ENCODE measurements at places on chromosomes 6 and 20.

GRCh38 chr6:103122766-103123601 lies 1729.5 kb downstream of the GRIK2 start:
- peak; percentile 18 for DNase-seq

DNA sequence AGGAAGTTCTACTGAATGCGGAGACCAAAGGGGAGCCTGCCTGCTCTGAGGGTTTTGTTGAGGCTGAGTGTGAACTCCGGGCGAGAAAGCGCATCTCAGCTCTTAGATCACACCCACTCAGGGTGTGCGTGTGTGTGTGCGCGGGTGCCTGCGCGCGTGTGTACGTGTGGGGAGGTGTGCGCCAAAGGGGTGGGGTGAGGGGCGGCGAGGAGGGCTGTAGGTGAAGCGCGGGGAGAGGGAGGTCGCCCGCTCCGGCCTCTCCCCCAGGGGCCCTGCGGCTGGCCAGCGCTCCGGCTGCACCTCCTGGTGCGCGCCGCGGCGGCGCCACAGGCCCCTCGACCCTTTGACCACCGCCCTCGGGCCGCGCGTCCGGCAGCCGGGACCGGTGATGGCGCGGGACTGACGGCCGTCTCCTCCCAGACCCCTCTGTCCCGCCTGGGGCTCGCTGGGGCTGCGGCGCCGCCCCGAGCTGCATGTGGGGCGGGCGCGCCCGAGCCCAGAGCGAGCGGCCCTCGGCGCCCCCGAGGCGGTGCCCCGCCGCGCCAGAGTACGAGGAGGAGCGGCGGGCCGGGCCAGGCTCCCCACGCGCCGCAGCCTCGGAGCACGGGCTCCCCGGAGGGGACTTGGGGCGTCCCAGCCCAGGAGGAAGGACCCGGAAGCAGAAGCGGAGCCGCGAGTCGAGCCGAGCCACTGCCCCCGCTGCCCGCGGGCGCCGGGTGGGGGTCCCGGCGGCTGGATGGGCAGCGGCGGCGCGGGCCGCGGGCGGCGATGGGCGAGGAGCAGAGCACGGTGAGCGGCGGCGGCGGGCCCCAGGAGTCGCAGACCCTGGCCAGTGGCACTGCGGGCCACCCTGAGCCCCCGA lies at the start of gene RNF217:
Gene RNF217 (plus strand): TSS at position 661 of the 862 bp plus-strand sequence. CDS start 108 bp downstream, at position 769.
- peak; percentile 57 for DNase-seq

DNA sequence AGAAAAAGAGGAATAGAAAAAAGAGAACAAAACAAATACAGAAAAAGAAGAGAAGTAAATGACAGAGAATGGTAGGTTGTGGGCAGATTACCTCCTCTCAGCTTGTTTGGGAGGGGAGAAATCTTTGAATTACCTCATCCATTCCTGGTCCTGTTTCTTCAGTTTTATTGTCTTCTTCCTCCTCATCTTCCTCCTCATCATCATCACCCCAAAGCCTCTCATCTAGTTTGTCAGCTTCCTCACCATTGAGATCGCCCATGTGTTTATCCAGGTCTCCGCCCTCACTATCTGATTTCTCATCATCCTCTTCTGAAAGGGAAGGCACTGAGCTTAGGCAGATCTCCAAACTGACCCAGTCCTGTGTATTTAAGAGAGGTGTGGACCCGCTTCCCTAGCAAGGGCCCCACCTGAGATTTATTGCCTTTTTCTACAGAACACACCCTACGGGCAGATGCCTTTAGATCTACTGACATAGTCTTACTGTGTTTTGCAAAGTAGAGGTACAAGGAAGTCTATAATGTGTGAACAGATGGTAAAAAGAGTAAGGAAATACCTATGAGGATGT lies 24.2 kb upstream of the LYRM2 start:
- no peak for DNase-seq

- DNase-seq, result no peak
These were observed 129.3 kb upstream of the TOP1 start for GRCh38 chr20:40899344-40899743.

- peak; percentile 84 for DNase-seq
These were observed 51.6 kb upstream of the FAM184A start for GRCh38 chr6:119129968-119130484.

DNA sequence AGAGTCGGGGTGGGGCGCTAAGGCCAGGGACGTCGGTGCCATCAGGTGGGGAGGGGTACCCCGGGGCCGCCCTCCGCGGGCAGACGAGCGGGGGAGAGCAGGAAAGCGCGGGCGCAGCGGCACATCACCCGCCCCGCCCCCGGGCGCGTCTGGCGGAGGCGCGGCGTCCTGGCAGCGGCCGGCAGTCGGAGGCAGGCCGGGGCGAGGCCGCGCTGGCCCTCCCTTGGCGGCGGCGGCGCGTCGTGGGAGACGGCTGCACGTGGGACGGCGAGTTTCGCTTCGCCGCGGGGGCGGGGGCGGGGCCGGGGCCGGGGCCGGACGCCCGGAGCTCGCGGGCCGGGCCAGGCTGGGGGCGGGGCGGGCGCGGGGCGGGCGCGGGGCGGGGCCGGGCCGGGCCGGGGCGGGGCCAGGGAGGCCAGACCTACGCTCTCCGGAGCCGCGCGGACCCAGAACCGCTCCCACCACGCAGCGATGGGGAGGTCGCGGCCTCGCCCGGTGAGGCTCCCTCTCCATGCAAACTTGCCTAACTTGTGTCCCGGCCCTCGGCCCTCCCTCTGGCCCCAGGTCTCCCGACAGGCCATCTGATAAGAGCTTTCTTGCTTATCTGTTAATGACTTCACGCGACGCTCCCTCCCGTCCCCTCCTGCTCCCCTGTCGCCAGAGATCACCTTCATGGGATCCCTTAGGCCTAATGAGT lies 12.5 kb downstream of the ITPR3 start:
- DNase-seq, result peak; percentile 56

DNA sequence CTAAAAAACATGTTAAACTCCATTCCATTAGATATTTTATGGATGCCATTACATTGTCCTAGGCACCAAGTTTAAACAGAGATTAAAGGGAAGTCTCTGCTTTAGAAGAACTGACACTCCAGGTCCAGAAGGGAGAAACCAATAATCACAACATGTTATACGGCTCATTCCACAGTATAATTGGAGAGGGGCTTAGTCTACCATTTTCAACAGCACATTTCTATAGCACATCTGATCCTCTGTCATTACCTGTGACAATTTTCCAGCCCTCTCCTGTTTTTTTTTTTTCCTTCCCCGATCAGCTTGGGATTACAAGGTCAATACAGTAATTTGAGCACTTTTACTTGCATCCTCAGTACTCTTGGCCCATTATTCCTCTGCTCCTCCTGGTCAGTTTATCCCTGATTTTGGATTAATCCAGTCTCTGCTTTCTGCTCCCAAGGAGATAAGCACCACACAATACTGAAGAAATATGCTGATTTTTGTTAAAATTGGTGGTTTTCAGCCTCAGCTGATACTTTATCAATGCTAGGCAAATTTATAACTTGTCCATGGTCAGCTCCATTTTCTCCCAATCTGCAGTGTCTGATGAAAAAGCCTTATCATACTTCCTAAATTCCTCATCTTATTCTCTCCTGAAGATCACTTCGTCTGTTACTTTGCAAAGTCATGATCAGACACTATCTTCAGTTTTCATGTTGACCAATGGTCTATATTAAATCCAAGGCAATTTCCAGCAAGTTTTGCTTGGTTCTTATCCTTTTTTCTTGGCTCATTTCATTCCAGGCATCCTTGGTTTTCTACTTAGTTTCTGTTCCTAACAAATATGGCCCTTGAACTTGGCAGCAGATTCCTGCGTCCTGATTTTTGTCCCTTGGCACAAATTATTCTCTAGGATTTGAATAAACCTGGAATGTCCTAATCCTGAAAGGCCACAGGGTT lies 30.8 kb upstream of the SYNCRIP start:
- peak; percentile 22 for DNase-seq

DNA sequence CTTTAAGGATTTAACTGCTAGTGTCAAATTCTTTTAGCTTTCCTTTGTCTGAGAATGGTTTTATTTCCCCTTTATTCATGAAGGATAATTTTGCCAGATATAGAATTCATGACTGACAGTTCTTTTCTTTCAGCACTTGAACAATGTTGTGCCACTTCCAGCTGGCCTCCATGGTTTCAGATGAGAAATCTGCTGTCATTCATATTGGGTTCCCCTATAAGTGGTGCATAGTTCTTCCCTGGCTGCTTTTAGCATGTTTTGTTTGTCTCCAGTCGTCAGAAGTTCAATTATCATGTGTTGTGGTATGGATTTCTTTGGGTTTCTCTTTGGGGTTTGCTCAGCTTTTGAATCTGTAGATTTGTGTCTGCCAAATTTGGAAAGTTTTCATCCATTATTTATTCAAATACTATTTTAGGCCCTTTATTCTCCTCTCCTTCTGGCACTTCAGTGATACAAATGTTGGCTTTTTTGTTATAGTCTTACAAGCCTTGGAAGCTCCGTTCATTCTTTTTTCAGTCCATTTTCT lies 76.3 kb upstream of the TGM3 start:
- no peak for DNase-seq

DNA sequence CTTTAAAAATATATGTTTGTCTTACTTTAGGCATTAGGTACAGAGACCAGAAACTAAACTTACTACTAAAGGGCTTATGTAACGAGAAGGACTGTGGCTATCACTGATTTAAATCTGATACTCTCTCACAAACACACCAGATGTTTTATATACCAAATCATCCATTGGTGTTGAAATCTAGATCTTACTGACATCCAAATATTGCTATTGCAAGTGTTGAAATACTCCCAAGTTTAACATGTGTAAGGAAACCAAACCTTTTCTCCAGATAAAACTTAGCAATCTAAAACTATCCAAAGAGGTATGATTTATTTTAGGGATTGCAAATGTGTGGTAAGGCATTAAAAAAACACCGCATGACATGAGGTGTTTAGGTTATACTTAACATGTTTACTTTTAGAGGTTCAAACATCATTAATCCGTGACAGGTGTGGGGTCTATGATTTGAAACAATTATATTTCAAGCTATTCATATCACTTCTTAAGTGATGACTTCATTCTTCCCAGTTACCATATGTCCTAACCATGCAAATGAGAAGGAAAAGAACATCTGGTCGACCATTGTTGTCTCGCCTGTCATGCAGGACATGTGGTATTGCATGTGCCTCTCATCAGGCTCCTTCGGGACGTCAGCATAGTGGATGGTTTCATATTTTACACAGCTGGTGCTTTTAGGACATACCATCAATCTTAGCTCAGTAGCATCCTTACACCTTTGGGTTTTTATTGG lies 168.3 kb upstream of the SPACA1 start:
- DNase-seq, result peak; percentile 40

GRCh38 chr6:168574075-168574698 lies 133.2 kb downstream of the SMOC2 start:
- no peak for DNase-seq

DNA sequence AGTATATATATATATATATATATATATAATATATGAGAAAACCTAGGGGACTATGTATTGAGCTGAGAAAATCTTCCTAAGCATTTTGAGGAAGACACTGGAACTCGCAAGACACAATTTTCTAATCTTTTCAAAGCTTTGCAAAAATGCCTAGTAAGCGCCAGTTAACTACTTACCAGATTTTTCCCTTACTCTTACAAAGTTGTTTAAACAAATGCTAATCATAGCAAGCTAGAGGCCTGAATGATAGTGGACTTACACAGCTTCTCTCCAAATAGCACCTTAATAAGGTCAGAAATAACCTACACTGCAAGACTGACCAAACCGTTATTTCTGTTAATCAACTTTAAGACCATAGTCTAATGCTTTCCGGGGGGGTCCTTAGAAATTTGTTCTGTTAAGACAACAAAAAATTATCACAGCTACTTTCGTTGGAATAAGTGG lies 56.1 kb upstream of the HFE start:
- DNase-seq, result peak; percentile 20

DNA sequence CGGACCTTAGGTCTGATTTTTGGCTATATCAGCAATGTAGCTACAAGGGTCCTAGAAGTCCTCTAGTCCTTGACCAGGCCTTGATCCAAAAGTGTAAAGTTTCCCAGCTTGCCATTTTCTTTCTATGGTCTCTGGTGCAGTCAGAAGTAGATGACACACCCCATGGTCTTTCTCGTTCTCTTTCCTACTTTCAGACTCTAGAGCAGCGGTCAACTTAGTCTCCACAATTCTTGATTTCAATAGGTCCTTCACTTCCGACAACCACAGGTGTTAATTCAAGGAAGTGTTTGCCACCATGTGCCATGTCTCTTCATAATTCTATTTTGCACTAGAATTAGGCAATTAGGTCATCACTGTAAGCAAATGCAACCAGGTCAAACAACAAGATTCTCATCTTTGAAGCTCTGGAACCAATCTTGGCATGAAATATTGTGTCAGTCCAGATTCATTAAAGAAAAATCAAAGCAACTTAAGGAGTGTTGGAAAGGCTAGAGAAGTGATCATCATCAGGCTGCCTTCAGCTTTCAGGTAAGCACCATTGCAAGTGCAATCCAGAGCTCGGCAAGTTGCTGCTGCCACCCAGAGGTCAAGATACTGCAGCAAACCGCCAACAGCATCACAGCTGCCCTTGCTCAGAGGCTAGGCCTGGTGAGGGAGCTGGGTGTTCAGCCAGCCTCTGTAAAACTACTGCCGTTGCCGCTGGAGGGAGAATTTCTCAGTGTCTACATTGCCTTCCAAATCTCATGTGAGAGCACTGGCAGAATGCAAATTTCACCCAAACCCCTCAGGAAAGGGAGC lies 5.6 kb upstream of the SYNE1 start:
- peak; percentile 49 for DNase-seq

- no peak for DNase-seq
These were observed 7.6 kb downstream of the CD24 start for GRCh38 chr6:106966671-106967640.

DNA sequence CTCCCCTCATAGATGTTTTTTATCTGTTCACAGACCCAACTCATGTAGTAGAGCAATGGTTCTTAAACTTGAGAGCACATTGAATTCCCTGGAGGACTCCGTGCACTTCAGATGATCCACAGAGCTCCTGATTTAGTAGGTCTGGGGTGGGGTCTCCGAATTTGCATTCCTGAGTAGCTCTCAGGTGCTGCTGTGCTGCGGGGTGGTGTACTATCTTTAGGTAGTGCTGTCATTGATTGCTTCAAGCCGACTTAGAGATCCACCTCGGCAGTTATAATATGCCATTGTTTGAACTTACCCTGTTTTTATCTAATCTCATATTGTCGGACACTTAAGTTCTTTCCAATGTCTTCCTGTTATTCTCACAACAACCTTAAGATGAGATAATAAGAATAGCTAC lies 45.0 kb downstream of the BMP2 start:
- DNase-seq, result no peak

DNA sequence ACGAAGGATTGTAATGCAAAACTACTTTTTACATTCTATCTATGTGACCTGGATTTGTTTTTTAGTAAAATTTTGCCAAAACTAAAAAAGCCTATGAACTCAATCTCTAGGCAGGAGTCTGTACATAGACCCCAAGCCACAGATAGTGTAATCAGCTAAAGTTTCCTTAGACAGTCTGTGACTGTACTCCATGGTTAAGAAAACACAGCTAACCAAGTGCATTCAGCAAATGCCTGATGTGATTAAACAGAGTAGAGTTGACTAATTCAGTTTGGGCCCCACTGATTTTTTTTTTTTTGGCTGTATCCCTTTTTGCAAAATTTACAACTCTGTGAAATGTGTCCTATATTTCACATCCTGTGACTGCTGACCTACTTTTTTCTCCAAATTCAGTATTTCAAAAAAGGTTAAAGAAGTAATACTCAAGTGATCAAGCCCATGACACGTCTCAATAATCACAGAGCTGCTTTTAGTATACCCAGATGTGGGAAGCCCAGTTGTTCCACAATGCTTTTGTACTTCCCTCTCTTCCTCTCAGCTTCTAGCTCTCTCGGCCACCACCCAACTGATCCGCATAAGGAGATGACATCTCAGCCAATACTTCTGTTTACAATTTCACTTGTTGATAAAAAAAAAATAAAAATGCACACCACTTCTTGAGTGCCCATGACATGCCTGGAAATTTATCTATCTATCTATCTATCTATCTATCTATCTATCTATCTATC lies 108.8 kb upstream of the TBX18 start:
- peak; percentile 49 for DNase-seq

- no peak for DNase-seq
These were observed 3.1 kb downstream of the FAM210B start for GRCh38 chr20:56361900-56362299.

All from fibroblast of mammary gland (primary cell).